CD4-positive, alpha-beta T cell treated with Interleukin-15 for 1 hour (primary cell): ENCODE measurements at places on chromosomes 5 and 9.
A peak's percentile ranks its signal among the peaks of the same experiment; 100 is the strongest.

GRCh38 chr9:89878003-89878411, 273.2 kb downstream of the GADD45G start:
- DNase-seq: no peak

GRCh38 chr5:99369797-99370593, 441.2 kb upstream of the CHD1 start:
- DNase-seq: no peak

DNA sequence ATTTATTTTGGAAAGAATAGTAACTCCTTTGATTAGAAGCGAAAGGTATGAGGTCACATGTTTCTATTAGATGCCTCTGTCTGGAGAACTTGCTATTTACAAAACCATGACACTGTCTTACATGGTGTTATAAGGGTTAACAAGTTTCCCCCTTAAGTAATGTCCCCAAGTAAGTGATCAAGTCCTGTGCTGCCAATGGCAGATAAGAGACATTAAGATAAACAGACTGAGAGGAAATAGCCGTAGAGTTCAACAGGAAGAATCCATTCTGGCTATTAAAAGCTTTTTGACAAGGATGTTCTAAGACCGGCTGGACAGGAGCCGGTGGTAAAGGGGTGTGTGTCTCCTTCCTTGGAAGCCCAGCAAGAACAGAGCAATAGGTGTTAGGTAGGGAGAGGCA, 257.5 kb downstream of the GADD45G start:
- DNase-seq: no peak

DNA sequence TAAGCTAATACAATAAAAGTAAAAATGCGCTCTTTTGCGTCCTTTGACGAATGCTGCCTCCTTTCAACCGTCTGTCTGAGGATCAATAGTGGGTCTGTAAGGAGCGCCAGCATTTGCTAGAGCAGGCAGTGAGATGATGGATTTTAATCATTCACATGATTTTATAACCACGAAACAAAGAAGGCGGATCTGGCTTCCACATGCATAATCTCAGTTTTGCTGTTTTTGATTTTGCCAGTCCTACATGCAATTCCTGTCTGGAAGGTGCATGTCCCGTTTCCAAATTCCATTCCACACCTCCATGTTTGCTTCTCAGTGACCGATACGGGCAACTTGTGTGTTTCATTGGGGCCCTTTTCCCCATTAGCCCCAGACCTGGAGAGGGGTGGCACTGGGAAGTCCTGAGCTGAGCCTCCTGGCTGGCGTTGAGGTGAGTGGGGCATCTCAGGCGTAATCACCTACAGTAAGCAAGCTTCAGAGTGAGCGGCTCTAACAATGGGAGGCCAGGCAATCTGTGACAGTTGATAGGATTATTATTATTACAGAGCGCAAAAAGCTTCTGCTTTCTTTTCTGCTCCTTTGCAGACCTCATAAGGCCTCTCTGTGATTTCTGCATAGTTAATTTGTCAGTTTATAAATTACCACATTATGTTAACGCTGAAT, 405.4 kb downstream of the ZSWIM6 start:
- no peak for DNase-seq

DNA sequence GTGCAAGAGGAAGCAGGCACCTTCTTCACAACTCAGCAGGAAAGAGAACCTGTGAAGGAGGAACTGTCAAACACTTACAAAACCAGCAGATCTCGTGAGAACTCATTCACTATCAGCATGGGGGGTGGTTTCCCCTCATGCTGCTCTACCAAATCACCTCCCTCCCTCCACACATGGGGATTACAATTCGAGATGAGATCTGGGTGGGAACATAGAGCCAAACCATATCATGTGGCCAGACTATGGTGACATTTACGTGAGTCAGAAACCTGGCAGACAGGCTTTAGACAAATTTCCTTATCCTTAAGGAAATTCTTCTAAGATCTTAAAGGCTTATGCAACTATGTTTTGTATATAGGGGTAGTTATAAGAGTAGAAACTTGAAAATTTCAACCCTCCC, 8.7 kb upstream of the AOPEP start:
- no peak for DNase-seq

- DNase-seq: no peak
These were observed 594.7 kb upstream of the CCNG1 start for GRCh38 chr5:162842727-162843126.

GRCh38 chr5:98630621-98631020, 142.8 kb upstream of the RGMB start:
- no peak for DNase-seq

DNA sequence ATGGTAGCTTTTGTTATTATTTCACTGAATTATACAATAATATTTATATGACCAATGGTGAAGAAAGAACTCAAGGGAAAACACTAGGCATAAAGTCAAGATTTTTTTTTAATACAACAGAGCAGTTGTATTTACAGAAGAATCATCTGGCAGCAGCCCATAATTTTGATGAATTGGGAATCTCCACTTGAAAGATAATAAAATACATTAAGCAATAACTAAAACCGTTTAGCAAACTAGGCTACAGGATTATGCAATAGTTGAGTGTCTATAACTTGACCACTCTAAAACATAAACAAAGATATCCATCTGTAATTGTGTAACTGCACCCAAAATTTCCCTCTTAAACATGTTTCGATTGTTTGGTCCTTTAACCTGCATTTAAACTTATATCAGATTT, 80.8 kb downstream of the SNCAIP start:
- no peak for DNase-seq

DNA sequence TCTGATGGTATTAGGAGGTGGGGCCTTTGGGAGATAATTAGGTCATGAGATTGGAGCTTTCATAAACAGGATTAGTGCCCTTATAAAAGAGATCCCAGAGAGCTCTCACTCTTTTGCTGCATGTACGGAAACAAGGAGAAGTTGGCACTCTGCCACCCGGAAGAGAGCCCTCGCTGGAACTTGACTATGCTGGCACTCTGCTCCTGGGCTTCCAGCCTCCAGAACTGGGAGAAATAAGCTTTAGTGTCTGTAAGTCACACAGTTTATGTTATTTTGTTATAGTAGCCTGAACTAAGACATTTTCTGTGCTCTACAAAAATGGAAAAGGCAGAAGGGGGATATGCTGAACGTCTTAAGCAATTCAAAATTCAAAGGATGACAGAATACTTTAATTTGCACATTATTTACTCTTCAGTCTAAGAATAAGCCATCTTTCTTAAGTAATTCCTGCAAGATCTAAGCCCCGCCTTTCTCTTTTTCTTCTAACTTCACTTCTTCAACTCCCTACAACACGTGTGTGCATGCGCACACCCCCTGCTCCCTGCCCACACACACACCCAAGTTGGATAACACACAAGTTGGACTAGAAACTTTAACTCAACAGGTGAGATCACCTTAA, 17.3 kb downstream of the NFIB start:
- DNase-seq: no peak

- no peak for DNase-seq
These were observed 234.2 kb downstream of the SYK start for GRCh38 chr9:91035825-91036208.

GRCh38 chr5:179624841-179625271, 1.4 kb upstream of the HNRNPH1 start:
- DNase-seq: no peak

GRCh38 chr5:142618130-142618523, 67.8 kb downstream of the FGF1 start:
- DNase-seq: no peak

- no peak for DNase-seq
These were observed 205.0 kb upstream of the IER5L start for GRCh38 chr9:129383019-129383560.

GRCh38 chr9:126549246-126550006, 64.3 kb upstream of the LMX1B start:
- no peak for DNase-seq

DNA sequence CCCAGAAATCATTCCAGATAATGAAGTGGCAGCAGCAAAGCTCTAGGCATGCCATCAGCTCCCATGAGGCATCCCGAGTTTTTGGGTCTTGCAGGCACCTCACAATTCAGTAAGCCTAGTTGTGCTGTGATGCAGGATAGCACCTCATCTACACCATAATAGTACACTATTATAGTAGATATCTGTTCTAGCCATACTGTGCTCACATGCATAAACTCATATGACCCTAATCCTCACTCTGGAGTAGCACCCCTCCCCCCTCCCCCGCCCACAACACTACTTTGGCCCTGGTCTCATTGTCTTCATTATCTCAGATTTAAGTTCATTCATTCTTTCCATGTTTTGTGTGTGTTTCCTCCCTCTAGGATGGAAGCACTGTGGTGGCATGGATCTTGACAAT, 102.5 kb upstream of the PITX1 start:
- DNase-seq: peak; percentile 0

GRCh38 chr5:172541099-172541772, 86.9 kb upstream of the SH3PXD2B start:
- DNase-seq: no peak

- no peak for DNase-seq
These were observed 36.8 kb downstream of the DAB2IP start for GRCh38 chr9:121688146-121688680.

GRCh38 chr9:2213830-2214468, 198.8 kb downstream of the SMARCA2 start:
- DNase-seq: no peak
